GDM1 (cell line): ENCODE measurements at places on chromosomes 2 and 18.

DNA sequence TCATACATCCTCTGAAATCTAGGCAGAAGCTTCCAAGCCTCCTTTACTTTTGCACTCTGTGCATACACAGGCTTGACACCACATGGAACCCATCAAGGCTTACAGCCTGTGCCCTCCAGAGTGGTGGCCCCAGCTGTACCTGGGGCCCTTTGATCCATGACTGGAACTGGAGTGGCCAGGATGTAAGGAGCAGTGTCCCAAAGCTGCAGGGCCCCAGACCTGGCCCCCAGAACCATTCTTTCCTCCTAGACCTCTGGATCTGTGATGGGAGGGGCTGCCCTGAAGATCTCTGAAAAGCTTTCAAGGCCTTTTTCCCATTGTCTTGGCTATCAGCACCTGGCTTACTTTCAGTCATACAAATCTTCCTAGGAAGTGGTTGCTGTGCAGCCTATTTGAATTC is 63.1 kb upstream of the NOL4 start:
- DNase-seq = no peak

- DNase-seq = no peak
Observed at GRCh38 chr2:47346107-47346506, 56.8 kb upstream of the MSH2 start.

- DNase-seq = no peak
Observed at GRCh38 chr2:230008708-230009066, 60.0 kb downstream of the SLC16A14 start.

DNA sequence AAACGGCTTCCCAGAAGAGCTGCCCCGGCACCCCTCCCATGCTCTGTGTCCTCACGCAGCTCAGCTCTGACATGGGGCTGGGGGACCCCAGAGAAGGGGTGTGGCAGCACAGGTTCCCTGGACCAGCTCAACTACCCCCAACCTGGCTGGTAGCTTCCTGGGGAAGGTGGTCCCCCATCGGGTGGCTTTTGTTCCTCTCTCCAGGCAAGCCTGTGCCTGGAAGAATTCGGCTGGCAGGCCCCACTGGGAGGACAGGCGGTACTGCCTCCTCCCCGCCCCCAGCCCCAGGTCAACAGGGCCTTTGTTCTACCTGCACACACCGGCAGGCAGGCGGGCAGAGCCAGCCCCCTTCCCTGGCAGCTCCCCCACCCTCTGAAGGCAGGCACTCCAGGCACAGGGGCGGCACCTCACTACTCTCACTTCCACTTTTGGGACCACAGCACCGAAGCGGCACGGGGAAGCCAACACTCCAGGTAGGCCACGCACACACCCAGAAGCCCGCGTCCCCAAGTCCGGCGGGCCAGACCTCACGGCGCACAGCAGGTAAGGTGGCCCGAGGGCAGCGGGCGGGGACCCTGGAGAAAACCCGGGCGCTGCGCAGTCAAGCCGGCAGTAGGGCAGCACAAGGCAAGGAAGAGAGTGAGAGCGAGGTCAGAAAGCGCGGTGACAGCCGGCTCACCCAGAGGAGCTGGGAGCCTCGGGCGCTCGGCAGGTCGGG is 1.3 kb downstream of the HS6ST1 start:
- no peak for DNase-seq

GRCh38 chr2:235232449-235233433 is 261.1 kb upstream of the AGAP1 start:
- no peak for DNase-seq

- DNase-seq = no peak
Observed at GRCh38 chr2:99868260-99868659, 274.1 kb downstream of the AFF3 start.

GRCh38 chr2:39816428-39816827 is 37.4 kb upstream of the THUMPD2 start:
- no peak for DNase-seq

GRCh38 chr18:78739882-78740677 is 239.5 kb upstream of the SALL3 start:
- DNase-seq = no peak

DNA sequence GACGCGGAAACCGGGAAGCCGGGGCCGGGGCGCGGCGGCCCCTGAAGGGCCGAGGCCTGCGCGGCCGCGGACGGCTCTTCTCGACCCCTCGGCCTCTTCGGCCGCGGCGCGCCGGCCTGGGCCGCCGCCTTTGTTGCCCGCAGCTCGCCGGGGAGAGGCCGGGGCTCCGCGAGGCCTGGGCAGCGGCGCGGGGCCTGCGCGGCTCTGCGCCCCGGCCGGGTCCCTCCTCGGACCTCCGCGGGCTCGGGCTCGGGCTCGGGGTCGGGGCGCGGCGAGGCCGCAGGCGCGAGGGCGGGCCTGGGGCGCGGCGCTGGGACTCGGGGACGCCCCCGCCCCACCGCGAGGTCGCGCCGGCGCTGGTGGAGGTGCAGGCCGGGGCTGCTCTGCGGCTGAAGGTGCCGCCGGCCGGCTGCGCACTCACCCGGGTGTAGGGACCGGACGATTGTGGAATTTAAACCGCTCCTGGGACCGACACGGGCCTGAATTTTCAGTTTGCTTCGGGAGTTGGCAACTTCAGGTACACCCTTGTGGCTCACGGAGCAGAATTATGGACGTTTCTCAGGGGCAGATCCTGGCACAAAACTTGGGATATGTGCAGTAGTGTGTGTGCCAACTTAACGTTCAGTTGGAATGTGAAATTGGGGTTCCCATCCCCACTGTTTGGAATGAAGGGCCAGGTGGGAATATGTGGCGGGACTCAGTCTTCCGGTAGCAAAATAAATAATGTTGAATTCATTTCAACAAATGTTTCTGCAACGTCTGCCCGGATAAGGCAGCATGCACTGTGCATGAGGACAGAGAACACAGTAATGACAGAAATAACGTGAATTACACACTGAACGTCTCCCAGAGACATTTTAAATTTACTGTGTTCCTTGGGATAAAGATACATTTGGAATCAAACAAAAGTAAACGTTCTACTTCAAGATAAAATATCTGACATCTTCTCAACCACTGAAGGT is 787 bp downstream of the SOCS6 start:
- peak; percentile 18 for DNase-seq

GRCh38 chr2:173101687-173102086 is 26.0 kb downstream of the MAP3K20 start:
- no peak for DNase-seq

DNA sequence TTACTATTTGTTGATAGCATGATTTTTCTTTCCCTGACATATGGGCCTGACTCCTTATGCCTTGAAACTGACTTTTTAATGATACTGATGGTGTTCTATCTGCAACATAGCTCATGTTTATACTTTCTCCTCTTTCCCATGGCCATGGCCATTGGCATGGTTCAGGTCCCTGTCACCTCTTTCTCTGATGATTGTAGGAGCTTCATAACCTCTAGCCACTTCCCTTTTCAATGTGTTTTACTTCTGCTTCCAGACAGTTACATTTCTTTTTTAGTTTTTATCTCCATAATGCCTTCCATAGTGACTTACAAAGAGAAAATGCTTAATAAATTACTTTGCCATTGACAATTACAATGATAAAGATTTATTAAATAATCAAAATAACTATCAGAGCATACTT is 177.9 kb upstream of the SETBP1 start:
- peak; percentile 19 for DNase-seq

DNA sequence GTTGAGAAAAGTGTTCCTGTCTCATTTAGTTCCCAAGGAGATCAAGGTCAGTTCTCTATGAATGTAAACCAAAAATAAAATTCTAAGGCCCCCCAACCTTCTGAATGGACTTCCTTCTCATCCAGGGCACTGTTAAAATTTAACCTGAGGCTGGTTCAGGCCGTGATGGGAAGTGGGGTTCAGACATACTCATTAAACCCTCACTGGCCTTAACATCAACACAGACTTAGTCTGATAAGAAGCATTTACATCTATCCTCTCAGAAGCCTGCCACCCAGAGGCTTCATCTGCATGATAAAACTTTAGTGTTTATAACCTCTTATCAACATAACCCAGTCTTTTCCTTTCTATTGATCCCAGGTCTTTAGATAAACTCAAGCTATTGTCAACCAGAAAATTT is 22.4 kb downstream of the ITSN2 start:
- DNase-seq = no peak

GRCh38 chr18:7141287-7141686 is 23.7 kb upstream of the LAMA1 start:
- no peak for DNase-seq

- no peak for DNase-seq
Observed at GRCh38 chr2:143607231-143608062, 478.2 kb downstream of the ARHGAP15 start.

- no peak for DNase-seq
Observed at GRCh38 chr2:191299010-191299409, 53.8 kb downstream of the MYO1B start.

DNA sequence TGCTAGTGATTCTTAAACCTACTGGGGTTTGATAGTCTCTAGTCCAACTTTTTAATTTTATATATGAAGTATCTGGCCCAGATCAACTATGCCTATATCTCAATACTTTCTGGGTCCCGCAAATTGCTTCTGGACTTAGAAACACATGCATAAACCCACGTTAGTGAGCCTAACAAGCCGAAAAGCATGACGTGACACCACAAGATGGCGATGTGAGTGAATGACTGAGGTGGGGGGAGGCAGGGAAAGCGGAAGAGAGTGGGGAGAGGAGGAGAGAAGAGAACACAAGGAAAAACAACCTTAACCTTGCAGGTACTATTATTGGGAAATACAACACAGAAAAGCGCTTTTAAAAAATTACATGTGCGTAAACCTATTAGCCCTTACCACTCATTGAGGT is 13.8 kb downstream of the PDIA6 start:
- DNase-seq = no peak

GRCh38 chr2:214104219-214104618 is 306.6 kb upstream of the VWC2L start:
- no peak for DNase-seq

DNA sequence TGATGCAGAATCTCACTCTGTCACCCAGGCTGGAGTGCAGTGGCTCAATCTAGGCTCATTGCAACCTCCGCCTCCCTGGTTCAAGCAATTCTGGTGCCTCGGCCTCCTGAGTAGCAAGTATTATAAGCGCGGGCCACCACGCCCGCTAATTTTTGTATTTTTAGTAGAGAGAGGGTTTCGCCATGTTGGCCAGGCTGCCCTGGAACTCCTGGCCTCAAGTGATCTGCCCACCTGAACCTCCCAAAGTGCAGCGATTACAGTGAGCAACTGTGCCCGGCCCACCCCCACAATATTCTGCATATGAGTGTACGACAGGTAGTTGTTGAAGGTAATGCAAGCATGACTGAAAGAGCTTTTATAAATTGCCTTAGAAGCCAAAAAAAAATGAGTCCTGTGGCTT is 1.2 kb downstream of the WDR75 start:
- no peak for DNase-seq

- no peak for DNase-seq
Observed at GRCh38 chr2:74648009-74648443, at the start of gene M1AP. Gene M1AP (minus strand): TSS chr2:74648330. CDS start chr2:74640275, 8,055 bp downstream.

- no peak for DNase-seq
Observed at GRCh38 chr2:74578408-74578807, 23.9 kb downstream of the DOK1 start.

- no peak for DNase-seq
Observed at GRCh38 chr2:3257166-3257565, 120.5 kb downstream of the EIPR1 start.

- DNase-seq = no peak
Observed at GRCh38 chr2:144304202-144304601, 215.7 kb downstream of the ZEB2 start.

DNA sequence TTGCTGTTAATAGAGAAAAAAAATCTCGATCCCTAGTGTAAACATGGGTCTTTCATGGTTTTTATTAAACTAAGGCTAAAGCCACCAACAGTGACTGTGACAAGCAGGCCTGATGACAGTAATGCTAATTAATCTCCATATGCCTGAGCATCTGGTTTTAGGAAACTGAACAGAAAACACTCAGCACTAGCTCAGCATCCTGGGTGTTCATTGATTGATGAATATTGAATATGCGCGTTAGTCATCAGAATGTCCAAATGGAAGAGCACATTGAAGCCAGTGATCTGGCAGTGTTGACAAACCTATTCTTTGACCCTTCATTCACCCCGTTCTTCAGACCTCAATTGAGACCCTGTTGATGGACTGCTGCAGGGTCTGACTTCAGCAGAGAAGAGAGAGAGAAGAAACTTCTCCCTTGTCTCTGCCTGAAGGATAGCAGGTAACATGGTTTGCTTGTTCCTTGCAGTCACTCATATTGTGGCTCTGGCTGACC is 283.8 kb downstream of the RDH14 start:
- no peak for DNase-seq

DNA sequence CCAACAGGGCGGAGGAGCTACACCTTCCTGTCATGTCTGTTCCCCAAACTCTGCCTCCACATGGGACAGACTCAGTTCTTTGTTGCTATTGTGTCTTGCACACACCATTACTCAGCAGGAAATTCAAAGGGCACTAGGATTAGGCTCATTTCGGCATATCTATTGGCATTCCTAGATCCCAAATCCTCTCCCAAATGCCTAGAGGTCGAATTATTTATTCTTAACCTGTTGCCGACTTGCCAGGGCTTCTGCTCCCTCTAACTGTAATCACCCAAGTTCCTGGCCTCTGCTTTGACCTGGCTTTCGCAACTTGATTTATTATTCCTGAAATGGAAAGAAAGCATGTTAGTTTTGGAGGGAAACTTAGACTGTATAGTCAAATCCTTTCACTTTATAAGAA is 67.8 kb upstream of the ST6GAL2 start:
- no peak for DNase-seq

DNA sequence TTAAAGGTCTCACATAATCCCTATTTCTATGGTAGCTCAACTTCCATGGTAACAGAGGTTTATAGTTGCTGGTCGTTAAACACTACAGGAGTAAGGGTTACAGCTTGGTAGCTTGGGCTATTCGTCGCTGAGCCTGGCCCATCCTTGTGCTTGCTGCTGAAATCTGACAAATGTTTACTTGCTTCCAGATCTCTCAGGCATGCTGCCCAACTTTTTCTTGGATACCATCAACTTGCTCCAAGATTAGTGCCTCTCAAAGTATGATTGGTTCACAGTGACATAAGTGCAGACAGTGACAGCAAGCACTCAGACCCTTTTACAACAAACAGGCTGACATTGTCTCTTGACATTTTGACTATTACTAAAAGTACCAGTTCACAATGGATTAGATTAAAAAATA is 231.8 kb downstream of the KCNS3 start:
- no peak for DNase-seq

DNA sequence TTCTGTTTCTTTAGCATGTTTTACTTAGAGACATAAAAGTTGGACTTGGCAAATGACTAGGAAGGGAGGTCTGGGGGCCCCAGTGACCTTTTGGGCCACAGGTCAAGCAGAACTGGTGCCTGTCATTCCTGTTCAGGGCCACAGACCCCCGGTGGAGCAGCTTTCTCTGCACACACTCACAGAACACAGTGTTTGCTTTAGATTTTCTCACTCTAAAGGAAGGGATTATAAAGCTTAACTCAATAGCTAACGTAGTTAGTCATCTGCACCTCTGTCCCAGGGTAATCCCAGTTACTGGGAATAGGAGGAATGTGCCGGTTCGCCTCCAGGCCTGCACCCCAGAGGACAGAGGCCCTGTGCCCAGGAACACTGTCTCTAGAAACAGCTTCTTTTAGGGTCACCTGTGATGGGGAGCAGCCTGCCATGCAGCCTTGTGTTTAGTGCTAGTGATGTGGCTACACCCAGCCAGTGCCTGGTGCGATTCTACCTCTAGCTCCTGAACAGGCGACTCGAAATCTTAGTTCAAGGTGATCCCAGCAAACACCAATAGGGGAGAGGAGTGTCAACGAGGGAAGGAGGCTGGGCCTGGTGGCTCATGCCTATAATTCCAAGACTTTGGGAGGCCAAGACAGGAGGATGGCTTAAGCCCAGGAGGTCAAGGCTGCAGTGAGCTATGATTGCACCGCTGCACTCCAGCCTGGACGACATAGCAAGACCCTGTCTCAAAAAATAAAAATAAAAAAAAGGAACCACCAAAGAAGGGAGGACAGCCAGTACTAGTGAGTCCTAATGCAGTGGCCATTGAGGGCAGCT is 11.6 kb downstream of the SPATA3 start:
- DNase-seq = no peak
